Stimulated activated CD8-positive, alpha-beta memory T cell treated with anti-CD3 and anti-CD28 coated beads, Interleukin-7, amount 100 ng/mL, for 1 hour (primary cell): ENCODE measurements at places on chromosomes 5 and 9.

DNA sequence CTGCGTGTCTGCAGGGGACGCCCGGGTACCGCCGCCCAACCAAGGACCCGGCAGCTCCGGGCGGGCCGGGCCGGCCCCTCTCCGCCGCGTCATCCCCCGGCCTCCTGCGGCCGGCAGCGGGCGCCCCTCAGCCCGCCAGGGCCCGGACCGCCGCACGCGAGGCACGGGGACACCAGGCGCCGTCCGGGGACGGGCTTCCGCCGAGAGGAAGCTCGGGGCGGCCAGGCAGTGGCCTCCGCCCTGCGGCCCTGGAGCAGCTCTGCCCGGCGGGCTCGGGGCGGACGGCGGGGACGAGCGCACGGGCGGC lies 373 bp downstream of the FBXW5 start:
- no peak for DNase-seq

DNA sequence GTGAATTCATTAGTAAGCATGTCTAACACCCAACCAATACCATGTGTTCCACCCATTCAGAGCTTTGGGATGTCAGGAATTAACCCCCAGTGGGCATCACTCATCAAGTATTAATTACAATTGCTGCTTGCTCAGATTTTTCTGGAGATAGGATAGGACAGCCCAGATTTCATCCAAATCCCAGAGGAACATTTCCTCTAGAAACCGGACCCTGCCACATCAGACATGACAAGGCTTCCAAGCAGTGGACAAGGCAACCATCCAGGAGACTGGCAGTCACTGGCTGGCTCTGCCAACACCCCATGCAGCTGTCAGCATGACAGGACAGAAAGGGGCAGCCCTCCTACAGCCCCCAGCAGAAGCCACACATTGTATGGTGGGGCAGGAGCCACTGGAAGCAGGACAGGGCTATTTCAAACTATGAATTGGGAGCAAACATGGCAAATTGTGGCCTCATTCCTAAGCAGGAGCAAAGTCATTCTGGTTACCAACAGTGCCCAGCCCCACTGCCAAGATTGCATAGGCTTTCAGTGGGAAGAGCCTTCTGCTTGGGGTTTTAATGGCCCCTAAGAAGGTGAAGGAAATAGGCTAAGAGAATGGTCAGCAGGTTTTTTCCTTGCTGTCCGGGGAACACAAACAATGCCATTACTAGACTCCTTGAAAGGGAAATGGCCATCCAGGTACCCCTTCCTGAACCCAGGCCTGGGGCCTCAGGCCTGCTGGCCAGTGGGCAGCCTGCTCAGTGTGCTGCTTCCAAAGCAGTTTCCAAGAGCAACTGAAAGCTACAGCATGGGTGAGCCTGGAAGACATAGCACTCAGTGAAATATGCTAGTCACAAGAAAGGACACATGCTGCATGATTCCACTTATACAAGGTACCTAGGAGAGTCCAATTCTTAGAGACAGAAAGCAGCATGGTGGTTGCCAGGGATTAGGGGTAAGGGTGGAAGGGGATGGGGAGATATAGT lies 294.7 kb upstream of the SLC30A5 start:
- DNase-seq = no peak

GRCh38 chr9:82247318-82247717 lies 258.7 kb downstream of the SPATA31D1 start:
- no peak for DNase-seq

- DNase-seq = no peak
Observed at GRCh38 chr9:112086627-112087026, 88.5 kb downstream of the SUSD1 start.

GRCh38 chr5:155134130-155134529 lies 120.6 kb downstream of the KIF4B start:
- DNase-seq = no peak

DNA sequence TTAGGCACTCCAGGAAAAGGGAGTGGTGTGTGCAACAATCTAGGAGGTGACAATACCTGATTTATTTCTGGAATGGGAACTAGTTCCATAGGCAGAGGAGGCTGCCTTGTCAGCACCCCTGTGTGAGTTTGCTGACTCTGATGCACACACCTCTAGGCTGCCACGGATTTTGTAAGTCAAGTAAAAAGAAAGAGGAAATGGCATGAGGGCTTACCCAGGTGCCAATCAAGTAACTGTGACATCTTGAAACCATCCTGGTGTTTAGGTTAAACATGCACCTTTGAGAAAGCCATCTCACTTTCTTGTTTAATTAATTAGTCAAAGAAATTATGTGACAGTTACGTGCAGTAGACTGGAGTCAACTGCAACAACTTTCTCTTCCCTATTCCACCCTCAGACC lies 32.3 kb upstream of the FAM81B start:
- DNase-seq = no peak

- no peak for DNase-seq
Observed at GRCh38 chr5:127967983-127968592, 115.5 kb upstream of the SLC12A2 start.

DNA sequence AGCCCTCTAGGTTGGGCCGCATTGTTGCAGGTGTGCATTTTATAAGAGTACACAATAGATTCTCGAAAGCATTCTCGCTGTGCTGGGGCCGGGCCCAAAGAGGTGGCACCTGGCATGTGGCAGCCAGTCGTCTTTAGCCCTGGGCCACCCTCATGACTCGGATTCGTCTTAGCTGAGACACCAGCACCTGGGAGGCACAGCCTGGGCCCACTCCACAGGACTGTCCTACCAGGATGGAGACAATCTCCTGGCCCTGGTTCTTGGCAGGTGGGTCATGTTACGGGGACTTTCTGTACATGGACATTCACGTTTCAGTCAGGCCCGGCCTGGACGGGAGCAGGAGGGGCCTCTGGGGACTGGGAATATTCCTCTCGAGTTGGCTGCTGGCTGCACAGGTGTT lies 212.5 kb downstream of the FANCC start:
- no peak for DNase-seq

DNA sequence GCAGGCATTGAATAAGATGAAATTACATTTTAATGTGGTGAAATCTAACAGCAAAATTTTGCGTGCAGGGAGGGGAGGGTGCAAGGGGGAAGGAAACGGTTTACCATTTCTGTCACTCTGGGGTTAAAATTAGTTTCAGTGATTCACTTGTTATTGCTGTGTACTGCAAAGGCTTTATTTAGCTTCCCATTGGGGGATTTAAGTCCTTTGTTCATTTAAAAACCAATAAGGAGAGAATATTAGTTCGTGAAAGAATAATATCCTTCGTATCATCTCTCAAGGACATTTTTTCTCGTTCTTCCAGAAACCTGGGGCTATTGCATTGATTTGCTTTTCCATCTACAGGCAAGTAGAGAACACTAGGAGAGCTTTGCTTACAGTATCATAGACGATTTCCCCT lies 667.8 kb upstream of the RGMB start:
- no peak for DNase-seq

DNA sequence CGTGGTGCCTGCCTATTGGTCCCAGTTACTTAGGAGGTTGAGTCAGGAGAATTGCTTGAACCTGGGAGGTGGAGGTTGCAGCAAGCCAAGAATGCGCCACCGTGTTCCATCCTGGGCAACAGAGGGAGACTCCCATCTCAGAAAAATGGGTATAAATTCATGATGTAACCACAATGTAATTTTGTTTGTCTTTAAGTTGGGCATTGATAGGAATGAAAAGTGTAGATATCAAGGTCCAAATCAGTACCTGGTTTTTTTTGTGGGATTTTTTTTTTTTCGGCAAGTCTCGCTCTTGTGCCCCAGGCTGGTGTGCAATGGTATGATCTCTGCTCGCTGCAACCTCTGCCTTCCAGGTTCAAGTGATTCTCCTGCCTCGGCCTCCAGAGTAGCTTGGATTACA lies 7.4 kb downstream of the NPM1 start:
- DNase-seq = no peak

- DNase-seq = no peak
Observed at GRCh38 chr5:113760486-113760885, 247.0 kb downstream of the YTHDC2 start.

GRCh38 chr5:9454012-9454481 lies 91.8 kb downstream of the SEMA5A start:
- no peak for DNase-seq

- no peak for DNase-seq
Observed at GRCh38 chr9:114694719-114695269, 12.8 kb upstream of the TEX48 start.

DNA sequence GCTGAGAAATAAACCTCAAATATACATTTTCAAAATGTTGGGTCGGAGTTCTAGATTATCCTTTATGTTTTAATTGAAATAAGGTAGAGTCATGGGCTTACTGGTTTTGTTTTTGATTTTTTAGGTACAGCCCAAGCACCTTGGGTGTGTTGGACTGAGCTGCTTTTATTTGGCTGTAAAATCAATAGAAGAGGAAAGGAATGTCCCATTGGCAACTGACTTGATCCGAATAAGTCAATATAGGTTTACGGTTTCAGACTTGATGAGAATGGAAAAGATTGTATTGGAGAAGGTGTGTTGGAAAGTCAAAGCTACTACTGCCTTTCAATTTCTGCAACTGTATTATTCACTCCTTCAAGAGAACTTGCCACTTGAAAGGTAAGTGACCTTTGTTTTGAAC lies 3.6 kb downstream of the CCNG1 start:
- no peak for DNase-seq

- DNase-seq = no peak
Observed at GRCh38 chr5:111762895-111763294, 5.9 kb upstream of the NREP start.

DNA sequence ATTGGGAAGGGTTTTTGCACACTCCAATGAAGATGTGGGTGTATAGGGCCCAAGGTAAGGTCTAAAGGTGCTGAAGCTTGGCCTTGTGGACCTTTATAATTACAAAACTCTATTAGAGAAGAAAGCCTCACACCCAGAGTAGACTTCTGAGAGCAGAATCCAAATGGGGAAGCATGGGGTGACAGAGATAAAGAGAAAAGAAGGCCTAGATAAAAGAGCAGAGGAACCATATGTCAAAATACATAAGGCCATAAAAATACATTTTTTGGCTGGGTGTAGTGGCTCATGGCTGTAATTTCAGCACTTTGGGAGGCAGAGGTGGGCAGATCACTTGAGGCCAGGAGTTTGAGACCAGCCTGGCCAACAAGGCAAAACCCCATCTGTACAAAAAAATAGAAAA lies 27.4 kb upstream of the TCERG1 start:
- no peak for DNase-seq

DNA sequence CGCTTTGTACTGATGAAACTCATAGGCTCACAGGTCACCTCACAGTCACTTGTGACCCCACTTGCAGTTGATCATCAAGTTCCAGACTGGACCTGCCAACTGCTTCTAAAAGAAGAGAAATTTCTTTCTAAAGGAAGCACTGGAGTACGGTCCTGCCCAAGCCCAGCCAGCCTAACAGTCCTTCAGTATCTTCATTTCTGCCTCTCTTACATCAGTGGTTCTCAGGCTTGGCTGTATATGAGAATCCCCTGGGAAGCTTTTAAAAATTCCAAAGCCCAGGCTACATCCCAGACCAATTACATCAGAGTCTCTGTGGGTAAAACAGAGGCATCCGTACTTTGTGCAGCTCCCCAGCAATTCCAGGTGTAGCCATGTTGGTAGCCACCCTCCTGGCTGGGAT lies 282.1 kb downstream of the NFIB start:
- no peak for DNase-seq

DNA sequence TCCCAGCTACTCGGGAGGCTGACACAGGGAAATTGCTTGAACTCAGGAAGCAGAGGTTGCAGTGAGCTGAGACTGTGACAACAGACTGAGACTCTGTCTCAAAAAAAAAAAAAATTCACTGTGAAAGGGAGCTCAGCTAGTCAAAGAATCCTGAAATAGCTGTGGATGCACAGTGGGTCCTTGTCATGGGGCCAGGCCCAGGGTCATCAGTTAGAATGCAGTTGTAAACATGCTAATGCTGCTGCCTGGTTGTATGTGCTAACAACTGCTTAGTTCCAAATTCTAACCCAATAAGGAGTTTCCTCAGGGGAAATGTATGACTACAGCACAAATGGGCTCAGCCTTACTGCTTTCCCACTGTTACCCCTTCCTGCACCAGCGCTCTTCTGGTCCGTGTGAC lies 84.0 kb downstream of the PALM2AKAP2 start:
- no peak for DNase-seq

DNA sequence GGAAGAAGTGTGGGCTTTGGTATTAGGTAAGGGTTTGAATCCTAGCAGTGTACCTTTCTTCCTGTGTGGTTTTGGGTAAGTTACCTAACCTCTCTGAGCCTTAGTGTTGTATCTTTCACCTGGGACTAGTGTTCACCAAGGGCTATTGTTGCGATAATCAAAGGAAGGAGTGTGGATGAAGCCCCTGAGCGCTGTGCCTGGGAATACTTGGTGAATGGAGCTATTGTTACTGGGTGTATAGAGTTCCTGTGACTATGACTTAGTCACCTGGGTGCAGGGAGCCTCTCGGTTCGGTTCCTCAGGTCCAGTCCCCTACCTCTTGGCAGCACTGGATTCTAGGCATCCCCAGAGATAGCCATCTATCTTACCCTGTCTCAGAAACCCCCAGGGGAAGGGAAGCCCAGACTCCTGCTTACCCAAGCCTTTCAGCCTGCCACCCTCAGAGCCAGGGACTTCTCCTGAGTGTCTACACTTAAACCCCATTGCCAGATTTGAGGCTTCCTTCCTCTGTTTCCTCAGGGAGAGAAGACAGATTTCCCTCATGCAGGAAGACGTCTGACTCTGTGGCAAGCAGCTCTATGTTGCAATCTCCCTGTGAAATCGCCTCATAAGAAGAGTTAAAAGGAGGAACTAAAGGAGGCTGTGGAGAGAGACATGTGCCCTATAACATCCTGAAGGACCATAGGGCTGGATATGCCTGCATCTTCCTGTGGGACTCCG lies 181.0 kb upstream of the PITX1 start:
- DNase-seq = no peak

DNA sequence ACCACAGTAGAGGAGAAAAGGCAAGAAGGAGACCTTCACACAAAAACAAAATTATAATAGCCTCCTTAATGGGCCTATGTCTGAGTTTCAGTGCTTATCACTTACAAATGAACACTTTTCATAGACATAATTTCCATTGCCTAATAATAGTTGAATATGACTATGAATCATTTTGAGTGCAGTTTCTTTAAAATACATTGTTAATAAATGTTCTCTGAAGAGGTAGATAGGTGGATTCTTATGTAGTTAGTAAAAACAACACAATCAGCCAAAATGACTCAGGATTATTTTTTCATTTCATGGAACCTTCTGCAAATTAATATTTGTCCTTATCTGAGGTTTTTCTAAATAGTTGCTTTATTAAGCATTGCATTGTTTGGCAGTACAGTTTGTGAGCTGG lies 45.6 kb downstream of the DAPK1 start:
- no peak for DNase-seq

DNA sequence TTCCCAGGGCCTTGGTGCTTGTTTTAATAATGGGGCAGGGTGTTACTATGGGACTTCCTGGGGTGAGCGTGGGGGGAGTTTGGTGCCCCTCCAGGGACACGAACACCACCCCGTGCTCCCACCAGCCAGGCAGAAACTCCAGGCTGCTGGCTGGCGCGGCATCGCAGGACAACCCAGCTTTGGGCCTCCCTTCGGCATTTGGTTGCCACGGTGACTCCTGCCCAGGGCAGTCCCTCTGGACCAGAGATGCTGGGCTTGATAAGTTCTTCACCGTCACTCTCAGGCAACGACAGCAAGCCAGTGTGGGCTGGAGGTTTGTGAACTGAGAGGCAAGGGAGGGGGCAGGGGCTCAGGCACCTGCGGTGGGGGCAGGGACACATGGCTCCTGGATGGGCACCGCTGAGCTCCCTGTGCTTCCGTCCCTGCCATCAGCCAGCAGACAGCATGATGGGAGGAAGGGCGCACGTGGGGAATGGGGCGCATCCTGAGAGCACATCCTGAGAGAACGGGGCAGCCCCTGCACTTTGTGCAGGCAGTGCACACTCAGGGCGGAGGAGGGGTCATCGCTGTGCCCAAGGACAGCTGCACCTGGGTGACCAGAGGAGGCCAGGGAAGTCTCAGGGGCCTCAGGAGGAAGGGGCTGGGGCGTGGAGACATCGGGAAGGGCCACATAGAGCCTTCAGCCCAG lies 116.4 kb downstream of the RXRA start:
- no peak for DNase-seq
